Lung (tissue), 17 donors: ENCODE measurements at places on chromosomes 4 and X. TPM values are rescaled to one million over a fixed set of nuclear protein-coding genes. Genes with fewer than 3 reads are reported as not detected.

- H3K27me3 ChIP-seq: no peaks in the 10 kb centered on the region
- no peak for DNase-seq
- no peaks in the 10 kb centered on the region for H3K36me3 ChIP-seq
- H3K4me3 ChIP-seq: no peak overlapping the region
Measured at GRCh38 chr4:8236106-8236919, 33.2 kb upstream of the HTRA3 start.

Gene C4orf36
- 3.3 TPM for total RNA-seq

DNA sequence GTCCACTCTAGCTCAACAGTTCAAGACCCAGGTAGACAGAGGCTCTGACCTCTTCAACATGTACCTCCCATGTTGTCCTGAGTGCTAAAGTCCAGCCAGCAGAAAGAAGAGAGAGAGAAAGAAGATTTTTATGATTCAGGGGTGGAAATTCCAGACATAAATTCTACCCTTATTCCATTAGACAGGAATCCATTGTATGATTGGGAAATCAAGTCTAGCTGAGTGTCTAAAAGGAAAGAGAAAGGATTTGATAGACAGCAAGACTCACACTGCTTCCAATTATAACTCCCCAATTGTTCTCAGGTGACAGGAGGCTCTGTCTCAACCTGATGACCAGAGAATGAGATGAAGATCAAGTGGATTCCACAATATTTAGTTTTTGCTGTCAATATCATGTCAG is 27.9 kb upstream of the PGM2 start:
- no peak overlapping the region for H3K27ac ChIP-seq
- H3K27me3 ChIP-seq: no peaks in the 10 kb centered on the region
- DNase-seq: no peak
- no peak overlapping the region for H3K4me3 ChIP-seq
- H3K36me3 ChIP-seq: no peaks in the 10 kb centered on the region

Gene ARX
- 1.8 TPM for total RNA-seq

GRCh38 chrX:74506317-74507115 is 85.2 kb downstream of the SLC16A2 start:
- H3K27me3 ChIP-seq: peaks cover 5% of the 10 kb centered on the region
- no peak for DNase-seq
- H3K36me3 ChIP-seq: no peaks in the 10 kb centered on the region
- no peak overlapping the region for H3K27ac ChIP-seq
- no peaks in the 10 kb centered on the region for H3K4me1 ChIP-seq
- no peak overlapping the region for H3K4me3 ChIP-seq

DNA sequence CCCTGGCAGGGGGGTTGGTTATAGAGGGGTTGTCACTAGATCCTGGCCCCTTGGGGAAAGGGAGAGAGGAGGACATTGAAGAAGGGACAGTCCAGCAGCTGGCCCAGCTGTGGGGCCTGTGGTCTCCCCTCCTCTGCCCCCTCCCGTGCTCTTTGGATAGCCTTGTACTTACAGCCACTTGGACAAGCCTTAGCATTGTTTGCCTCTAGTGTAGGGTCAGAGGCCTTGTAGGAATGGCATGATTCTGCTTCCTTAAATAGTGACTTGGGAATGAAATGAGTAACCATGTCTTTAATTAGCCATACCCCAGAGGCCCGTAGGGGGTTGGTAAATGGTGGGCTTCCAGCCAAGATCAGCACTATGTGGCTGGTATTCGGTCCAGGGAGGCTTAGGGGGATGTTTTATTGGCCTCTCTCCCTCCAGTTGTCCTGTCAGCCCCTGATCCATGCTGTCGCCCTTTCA is 230.6 kb downstream of the PTTG2 start:
- no peak overlapping the region for H3K4me3 ChIP-seq
- no peak overlapping the region for H3K27ac ChIP-seq
- no peaks in the 10 kb centered on the region for H3K4me1 ChIP-seq
- peak; percentile 65 for DNase-seq

Gene TLR6
- total RNA-seq: 5.7 TPM

Gene C4orf50
- total RNA-seq: 0.03 TPM

- no peaks in the 10 kb centered on the region for H3K27me3 ChIP-seq
- H3K27ac ChIP-seq: no peak overlapping the region
- peaks cover 2% of the 10 kb centered on the region for H3K36me3 ChIP-seq
- H3K4me1 ChIP-seq: no peaks in the 10 kb centered on the region
- no peak overlapping the region for H3K4me3 ChIP-seq
Measured at GRCh38 chrX:71236836-71237235, 13.8 kb downstream of the GJB1 start.

Gene APELA
- total RNA-seq: not detected

Gene CCDC110
- total RNA-seq: 1.2 TPM

GRCh38 chr4:77358315-77358928 is 201.4 kb downstream of the CCNG2 start:
- H3K4me3 ChIP-seq: no peak overlapping the region
- no peaks in the 10 kb centered on the region for H3K36me3 ChIP-seq
- H3K27me3 ChIP-seq: no peaks in the 10 kb centered on the region

Gene PRDM5
- total RNA-seq: 57.6 TPM

GRCh38 chr4:182136201-182136600 is 107.0 kb upstream of the TENM3 start:
- peaks cover 11% of the 10 kb centered on the region for H3K27me3 ChIP-seq
- H3K27ac ChIP-seq: no peak overlapping the region
- H3K4me3 ChIP-seq: no peak overlapping the region
- no peaks in the 10 kb centered on the region for H3K4me1 ChIP-seq
- H3K36me3 ChIP-seq: no peaks in the 10 kb centered on the region
- no peak for DNase-seq
